NCI-H2029 treated with DMSO at 0.1 percent for 48 hours (cell line): ENCODE measurements at places on chromosomes 7 and 10.

- DNase-seq = peak; percentile 55
Measured at GRCh38 chr7:43925984-43926797, at the start of gene UBE2D4. Gene UBE2D4 (plus strand): TSS chr7:43926436. CDS start chr7:43926533, 97 bp downstream.

DNA sequence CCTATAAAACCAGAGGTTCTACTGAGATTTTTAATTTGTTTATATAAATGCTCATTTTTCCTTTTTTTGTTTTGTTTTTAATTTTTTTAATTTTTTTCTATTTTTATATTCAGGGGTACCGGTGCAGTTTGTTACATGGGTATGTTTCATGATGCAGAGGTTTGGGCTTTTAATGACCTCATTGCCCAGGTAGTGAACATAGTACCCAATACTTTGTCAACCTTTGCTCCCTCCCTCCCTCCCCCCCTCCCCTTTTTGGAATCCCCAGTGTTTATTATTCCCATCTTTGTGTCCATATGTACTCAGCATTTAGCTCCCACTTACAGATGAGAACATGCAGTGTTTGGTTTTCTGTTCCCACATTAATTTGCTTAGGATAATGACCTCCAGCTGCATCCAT lies 94.4 kb upstream of the NEBL start:
- DNase-seq = no peak

GRCh38 chr10:25502453-25502852 lies 327.7 kb downstream of the GPR158 start:
- no peak for DNase-seq

- no peak for DNase-seq
Measured at GRCh38 chr7:18469316-18469715, 26.2 kb upstream of the HDAC9 start.

GRCh38 chr7:152103066-152103465 lies 77.6 kb downstream of the GALNT11 start:
- no peak for DNase-seq
